ENCODE measurements at places on chromosomes 4 and X. TPM values are rescaled to one million over a fixed set of nuclear protein-coding genes. Genes with fewer than 3 reads are reported as not detected.
A peak's percentile ranks its signal among the peaks of the same experiment; 100 is the strongest.

GRCh38 chrX:130264573-130264972 lies 4.1 kb downstream of the ZNF280C start:
- no peaks in the 10 kb centered on the region for H3K4me1 ChIP-seq
- no peak overlapping the region for H3K4me3 ChIP-seq

DNA sequence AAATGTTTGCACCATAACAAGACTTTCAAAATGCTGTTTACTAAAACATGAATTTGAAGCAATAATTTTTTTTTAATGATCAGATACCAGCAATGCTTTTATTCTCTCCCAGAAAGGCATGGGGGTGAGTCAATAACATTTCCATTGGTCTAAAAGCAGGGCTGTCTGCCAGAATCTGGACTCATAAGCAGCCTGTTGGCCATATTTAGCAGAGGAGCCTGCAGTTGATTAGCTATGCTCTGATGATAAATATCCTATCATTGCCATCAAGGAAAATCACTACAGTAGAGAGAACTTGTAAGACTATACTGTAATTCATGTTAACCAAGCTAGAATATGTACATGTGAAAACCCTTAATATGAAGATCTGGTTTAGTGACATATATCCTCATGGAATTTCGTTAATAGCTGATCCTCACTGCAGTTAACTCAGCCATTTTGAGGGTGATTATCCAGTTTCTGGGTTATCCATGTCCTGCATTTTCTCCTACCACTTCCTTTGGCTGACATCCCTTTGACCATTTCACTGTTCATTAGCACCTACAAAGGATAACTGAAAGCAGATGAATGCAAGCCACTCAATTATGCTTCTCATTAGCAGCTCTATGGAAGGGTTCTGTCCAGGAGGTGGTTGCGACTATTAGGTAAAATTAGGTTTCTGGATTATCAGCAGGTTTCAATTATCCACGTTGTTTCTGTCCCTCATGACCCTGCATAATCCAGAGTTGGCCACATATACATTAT lies 72.9 kb upstream of the DIAPH2 start:
- no peak for DNase-seq
- no peaks in the 10 kb centered on the region for H3K36me3 ChIP-seq
- no peaks in the 10 kb centered on the region for H3K27me3 ChIP-seq
- H3K27ac ChIP-seq: no peak overlapping the region
- H3K4me3 ChIP-seq: no peak overlapping the region

DNA sequence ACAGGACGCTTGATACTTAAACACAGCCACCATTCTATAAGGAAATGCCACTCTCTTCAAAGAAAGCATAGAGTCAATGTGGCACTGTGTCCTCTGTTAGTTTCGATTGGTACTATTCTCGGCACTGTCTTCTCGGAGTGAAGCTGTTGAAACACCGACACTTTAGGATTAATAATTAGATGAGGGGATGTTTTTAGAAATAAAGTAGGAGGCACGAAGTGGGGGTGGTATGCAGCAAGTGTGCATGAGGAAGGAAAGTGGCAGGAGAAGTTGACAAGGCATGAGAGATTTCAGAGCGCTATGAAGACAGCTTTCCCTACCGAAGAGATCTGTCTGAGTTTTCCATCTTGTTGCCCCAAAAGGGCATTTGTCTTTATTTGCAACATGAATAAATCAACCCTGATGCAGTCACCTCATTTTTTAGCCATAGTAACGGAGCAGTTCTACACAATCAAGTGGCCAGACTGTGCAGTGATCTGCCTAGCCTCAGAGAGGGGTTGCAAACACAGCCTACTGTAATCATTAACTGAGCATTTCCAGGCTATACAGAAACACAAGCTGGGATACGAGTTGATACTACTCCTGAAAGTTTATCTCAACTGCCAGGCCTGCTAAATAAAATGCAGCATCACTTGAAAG lies 8.3 kb downstream of the GPRIN3 start:
- peak; percentile 75 for DNase-seq
- H3K4me1 ChIP-seq: peaks cover 58% of the 10 kb centered on the region
- no peaks in the 10 kb centered on the region for H3K36me3 ChIP-seq
- H3K27ac ChIP-seq: peak overlapping the region; percentile 91

DNA sequence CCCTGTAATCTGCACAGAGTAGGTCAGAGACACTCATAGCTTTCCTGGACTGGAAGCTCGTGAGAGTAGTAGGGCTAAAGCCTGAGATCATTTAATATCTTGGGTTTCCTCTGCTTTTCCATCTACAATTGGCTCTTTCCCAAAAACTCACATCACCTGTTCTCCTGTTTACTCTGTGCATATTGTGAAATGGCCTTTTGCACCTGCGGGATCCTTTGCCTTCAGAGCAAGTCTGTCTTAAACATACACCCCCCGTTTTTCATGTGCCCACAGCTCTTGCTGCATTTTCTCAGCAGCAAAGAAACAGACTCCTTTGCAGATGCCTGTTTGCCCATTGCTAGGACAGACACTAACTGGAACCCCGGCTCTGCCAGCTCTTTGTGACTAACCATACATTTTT lies 608.3 kb upstream of the PCDH10 start:
- H3K27ac ChIP-seq: no peak overlapping the region
- no peaks in the 10 kb centered on the region for H3K36me3 ChIP-seq
- no peak for DNase-seq
- no peak overlapping the region for H3K4me3 ChIP-seq
- H3K4me1 ChIP-seq: no peaks in the 10 kb centered on the region
- H3K27me3 ChIP-seq: no peaks in the 10 kb centered on the region

DNA sequence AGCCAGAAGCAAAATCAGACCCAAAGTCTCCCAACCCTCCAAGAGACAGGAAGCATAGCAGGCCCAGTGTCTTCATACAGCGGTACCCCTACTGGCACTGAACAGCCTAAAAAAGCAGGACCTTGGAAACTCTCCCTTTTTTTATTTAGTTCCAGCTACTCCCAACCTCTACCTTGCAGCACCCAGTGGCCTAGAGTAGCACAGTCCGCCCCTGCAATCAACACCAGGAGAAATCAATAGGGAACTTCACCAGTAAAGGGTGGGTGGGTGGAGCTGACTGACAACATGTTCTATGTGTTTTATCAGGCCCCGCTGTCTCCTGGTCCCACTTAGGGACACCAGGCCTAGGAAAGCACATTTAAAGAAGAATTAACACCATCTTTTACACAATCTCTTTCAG lies 378.5 kb upstream of the CT83 start:
- H3K36me3 ChIP-seq: no peaks in the 10 kb centered on the region
- H3K4me1 ChIP-seq: no peaks in the 10 kb centered on the region
- no peak overlapping the region for H3K4me3 ChIP-seq
- no peaks in the 10 kb centered on the region for H3K27me3 ChIP-seq
- H3K27ac ChIP-seq: no peak overlapping the region

DNA sequence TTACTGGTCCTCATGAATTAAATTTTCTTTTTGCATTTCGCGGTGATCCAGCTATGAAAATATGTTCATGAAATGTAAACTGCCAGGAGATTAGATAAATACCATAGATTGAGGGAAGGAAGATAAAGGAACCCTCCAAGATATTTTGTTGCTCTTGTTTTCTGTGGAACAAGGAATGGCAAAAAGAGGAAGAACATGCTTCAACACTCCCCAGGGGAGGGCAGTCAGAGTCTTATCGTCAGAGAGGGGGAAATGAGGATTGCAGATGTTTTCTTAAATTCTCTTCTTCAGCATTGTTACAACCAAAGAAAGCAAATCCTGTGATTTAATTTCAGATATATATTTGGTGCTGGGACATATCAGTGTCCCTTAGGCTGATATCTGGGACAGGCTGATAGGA lies 9.5 kb upstream of the SFRP2 start:
- DNase-seq: no peak
- peaks cover 10% of the 10 kb centered on the region for H3K4me1 ChIP-seq
- no peaks in the 10 kb centered on the region for H3K36me3 ChIP-seq
- H3K4me3 ChIP-seq: no peak overlapping the region

GRCh38 chr4:84877051-84877833 lies 89.2 kb downstream of the WDFY3 start:
- H3K4me3 ChIP-seq: no peak overlapping the region
- DNase-seq: no peak
- H3K4me1 ChIP-seq: no peaks in the 10 kb centered on the region
- no peak overlapping the region for H3K27ac ChIP-seq
- peaks cover 6% of the 10 kb centered on the region for H3K36me3 ChIP-seq

DNA sequence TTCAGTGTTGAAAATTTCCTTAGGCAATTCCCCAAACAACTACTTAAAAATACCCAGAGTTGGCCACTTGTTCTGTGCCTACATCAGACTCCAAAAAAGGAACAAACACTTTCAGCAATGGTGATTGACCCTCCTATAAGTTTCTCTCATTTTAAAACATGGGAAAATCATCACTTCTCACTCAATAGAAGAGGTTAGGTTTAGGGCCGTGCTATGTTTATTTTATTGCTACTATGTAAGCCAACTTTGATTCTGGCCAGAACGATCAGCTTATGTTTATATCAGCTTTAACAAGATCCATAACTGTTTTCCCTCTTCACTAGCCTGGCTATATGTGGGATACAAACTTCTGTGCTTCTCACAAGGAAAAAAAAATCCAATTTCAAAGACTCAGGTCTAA lies 133.1 kb downstream of the MTNR1A start:
- no peaks in the 10 kb centered on the region for H3K4me1 ChIP-seq
- no peak overlapping the region for H3K27ac ChIP-seq
- DNase-seq: no peak
- H3K36me3 ChIP-seq: no peaks in the 10 kb centered on the region
- H3K4me3 ChIP-seq: no peak overlapping the region

- no peak overlapping the region for H3K27ac ChIP-seq
- no peaks in the 10 kb centered on the region for H3K36me3 ChIP-seq
- DNase-seq: no peak
- H3K4me1 ChIP-seq: peaks cover 12% of the 10 kb centered on the region
Observed at GRCh38 chr4:41189076-41189475, 25.3 kb downstream of the APBB2 start.

- H3K4me1 ChIP-seq: no peaks in the 10 kb centered on the region
- no peaks in the 10 kb centered on the region for H3K27me3 ChIP-seq
- H3K36me3 ChIP-seq: peaks cover 31% of the 10 kb centered on the region
- no peak overlapping the region for H3K4me3 ChIP-seq
- DNase-seq: no peak
Observed at GRCh38 chr4:173314715-173315114, 19.4 kb downstream of the HMGB2 start.

- no peaks in the 10 kb centered on the region for H3K4me1 ChIP-seq
- H3K36me3 ChIP-seq: no peaks in the 10 kb centered on the region
- H3K4me3 ChIP-seq: no peak overlapping the region
Observed at GRCh38 chrX:12741416-12741815, 49.8 kb upstream of the PRPS2 start.

DNA sequence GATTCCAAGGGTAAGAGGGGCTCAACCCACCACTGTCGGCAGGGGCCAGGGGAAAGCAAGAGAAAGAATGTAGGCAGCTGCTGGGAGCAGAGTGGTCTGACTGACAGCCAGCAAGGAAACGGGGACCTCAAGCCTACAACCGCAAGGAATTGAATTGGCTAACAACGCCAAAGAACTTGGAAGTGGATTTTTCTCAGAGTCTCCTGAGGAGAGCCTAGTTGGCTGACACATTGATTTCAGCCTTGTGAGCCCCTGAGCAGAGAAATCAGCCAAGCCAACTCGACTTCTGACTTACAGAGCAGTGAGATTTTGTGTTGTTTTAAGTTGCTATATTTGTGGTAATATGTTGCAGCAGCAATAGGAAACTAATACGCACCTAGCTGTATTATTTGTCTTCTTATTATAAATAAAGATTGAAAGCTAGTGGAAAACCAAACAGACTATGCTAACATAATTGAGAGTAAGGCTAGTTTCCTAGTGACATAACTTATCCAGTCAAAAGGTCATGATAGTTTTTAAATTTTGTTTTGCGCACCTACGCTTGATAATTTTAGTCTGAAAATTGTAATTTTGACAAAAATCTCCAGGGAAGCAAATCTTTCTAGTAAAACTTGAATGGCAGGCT lies 145.8 kb upstream of the HCCS start:
- no peaks in the 10 kb centered on the region for H3K27me3 ChIP-seq
- no peaks in the 10 kb centered on the region for H3K4me1 ChIP-seq
- DNase-seq: no peak
- no peaks in the 10 kb centered on the region for H3K36me3 ChIP-seq

- H3K27me3 ChIP-seq: no peaks in the 10 kb centered on the region
- no peak overlapping the region for H3K4me3 ChIP-seq
- DNase-seq: no peak
- H3K4me1 ChIP-seq: no peaks in the 10 kb centered on the region
Observed at GRCh38 chrX:19650996-19651395, 135.7 kb upstream of the MAP3K15 start.

DNA sequence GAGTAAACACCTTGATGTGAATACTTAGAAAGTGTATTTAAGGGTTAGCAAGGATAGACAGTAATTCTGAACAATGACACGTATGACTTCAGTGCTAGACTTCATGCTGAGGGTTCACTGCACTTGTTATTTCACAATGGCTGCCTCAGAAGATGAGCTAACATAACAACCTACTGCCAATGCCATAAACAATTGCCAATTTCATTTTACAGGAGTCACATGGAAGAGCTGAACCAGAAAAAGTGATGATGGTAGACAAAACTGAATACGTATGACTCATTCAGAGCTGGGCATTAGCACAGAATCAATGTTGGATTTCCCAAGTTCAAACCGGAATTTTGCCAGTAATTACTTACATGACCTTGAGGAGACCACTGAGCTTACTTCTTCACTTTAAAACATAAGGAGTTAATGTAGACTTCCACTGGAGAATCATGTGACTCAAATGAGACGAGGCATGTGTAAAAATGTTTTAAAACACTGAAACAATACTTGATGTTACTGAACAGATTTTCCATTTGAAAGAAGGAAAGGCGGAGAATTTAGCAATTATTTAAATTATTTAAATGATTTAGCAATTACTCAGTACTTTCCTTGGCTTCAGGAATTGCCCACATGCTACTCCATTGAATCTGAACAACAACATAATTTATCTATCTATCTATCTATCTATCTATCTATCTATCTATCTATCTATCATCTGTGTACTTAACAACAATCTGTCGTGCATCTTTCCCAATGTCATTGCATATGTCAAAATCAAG lies 868.5 kb upstream of the SLIT2 start:
- peak; percentile 2 for DNase-seq
- no peak overlapping the region for H3K4me3 ChIP-seq
- no peak overlapping the region for H3K27ac ChIP-seq
- no peaks in the 10 kb centered on the region for H3K36me3 ChIP-seq

LUZP4 gene
- polyA plus RNA-seq: not detected

MED12 gene
- polyA plus RNA-seq: 34.4 TPM

DIPK2B gene
- polyA plus RNA-seq: 6.3 TPM

PPP1R2C gene
- polyA plus RNA-seq: not detected

SSX2 gene
- polyA plus RNA-seq: not detected

RAB39B gene
- 1.6 TPM for polyA plus RNA-seq

ERVMER34-1 gene
- polyA plus RNA-seq: 0.61 TPM

All from large intestine (tissue), 12 donors.